ENCODE measurements at places on chromosomes 11 and 22. TPM values are rescaled to one million over a fixed set of nuclear protein-coding genes. Genes with fewer than 3 reads are reported as not detected.

GRCh38 chr11:73652856-73653559 lies 6.6 kb downstream of the PLEKHB1 start:
- no peaks in the 10 kb centered on the region for H3K4me1 ChIP-seq
- peaks cover 9% of the 10 kb centered on the region for H3K27me3 ChIP-seq
- no peak overlapping the region for H3K4me3 ChIP-seq
- H3K36me3 ChIP-seq = no peaks in the 10 kb centered on the region
- H3K27ac ChIP-seq = no peak overlapping the region

DNA sequence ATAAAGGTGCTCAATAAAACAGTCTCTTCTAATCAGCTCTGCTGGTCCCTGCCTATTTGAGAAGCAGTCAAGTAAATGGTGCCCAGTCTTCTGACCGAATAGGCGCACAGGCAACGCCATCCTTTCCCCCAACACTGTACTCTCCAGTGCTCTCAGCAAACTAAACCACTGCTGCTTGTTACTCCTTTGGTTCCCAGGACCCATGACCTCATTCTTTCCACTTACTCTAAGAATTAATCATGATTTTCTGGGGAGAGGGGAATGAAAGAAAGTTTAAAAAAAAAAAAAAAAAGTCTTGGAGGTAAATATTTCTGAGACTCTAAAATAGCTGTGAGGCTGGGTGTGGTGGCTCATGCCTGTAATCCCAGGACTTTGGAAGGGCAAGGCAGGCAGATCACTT lies 63.7 kb downstream of the SGSM3 start:
- peaks cover 27% of the 10 kb centered on the region for H3K4me1 ChIP-seq
- no peak for DNase-seq
- no peak overlapping the region for H3K4me3 ChIP-seq
- peak overlapping the region; percentile 31 for H3K27ac ChIP-seq
- peaks cover 21% of the 10 kb centered on the region for H3K36me3 ChIP-seq

DNA sequence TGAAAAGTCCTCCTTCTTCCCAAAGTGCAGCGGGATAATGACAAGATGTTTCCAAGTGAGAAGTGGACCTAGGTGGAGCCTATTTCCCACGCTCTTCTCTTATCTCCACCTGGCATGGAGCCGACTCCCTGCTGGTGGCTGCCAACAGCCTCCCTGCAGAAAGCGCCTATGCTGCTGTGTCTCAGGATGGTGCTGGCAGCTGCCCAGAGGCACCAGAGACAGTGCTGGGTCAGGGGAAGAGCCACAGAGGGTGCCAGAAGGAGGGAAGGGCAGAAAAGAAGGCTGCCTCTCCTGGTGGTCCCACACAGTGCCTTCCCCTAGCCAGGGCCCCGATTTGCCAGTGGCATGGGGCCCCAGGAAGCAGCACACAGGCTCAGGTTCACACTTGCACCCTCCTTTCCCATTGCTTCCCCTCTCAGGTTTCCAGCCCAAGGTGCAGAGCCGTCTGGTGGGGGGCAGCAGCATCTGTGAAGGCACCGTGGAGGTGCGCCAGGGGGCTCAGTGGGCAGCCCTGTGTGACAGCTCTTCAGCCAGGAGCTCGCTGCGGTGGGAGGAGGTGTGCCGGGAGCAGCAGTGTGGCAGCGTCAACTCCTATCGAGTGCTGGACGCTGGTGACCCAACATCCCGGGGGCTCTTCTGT lies 19.0 kb downstream of the CD5 start:
- H3K4me1 ChIP-seq = no peaks in the 10 kb centered on the region
- no peak overlapping the region for H3K27ac ChIP-seq
- no peaks in the 10 kb centered on the region for H3K36me3 ChIP-seq
- no peak for DNase-seq

DNA sequence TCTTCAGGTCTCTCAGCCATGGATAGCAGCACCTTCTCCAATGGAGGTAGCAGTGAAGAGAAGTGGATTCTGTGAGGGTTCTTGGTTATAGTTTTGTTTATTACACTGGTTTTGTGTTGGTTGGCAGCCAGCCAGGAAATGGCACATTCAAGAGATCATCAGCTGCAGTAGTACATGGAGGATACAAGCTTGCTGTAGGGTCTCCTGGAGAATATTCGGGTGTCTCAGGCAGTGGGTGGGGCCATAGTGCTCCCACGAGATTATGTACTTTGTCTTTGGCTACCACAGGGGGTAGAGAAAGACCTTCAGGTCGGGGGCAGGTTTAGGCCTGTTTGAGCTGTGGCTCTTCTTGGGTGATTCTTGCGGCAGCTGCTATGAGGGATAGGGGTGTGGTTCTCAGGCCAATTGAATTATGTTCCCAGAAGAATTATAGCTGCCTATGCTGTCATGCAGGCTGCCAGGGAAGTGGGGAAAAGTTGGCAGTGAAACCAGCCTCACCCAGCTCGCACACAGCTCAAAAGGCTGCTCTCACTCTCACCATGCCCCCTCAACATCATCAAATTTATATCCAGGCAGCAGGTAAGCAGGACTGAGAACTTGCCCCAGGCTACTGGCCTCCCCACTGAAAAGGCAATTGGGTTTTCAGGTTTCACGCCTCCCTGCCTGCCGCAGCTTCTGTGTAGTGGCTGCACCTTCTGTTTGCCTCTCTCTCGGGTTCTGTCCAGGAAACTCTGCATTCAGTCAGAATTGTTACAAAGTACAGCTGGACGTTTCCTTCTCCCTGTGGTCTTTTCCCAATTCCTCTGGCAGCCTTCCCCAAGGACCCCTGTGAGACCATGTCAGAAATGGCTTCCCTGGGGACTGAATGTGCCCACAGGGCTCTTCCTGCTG lies 435.5 kb downstream of the LUZP2 start:
- H3K4me3 ChIP-seq = no peak overlapping the region
- no peaks in the 10 kb centered on the region for H3K36me3 ChIP-seq
- no peak for DNase-seq
- H3K27ac ChIP-seq = no peak overlapping the region
- H3K27me3 ChIP-seq = no peaks in the 10 kb centered on the region
- peaks cover 16% of the 10 kb centered on the region for H3K4me1 ChIP-seq

- H3K27me3 ChIP-seq = no peaks in the 10 kb centered on the region
- H3K27ac ChIP-seq = no peak overlapping the region
- H3K4me3 ChIP-seq = no peak overlapping the region
- DNase-seq = peak; percentile 75
These were observed 4.9 kb downstream of the PPP1CA start for GRCh38 chr11:67396587-67397389.

DNA sequence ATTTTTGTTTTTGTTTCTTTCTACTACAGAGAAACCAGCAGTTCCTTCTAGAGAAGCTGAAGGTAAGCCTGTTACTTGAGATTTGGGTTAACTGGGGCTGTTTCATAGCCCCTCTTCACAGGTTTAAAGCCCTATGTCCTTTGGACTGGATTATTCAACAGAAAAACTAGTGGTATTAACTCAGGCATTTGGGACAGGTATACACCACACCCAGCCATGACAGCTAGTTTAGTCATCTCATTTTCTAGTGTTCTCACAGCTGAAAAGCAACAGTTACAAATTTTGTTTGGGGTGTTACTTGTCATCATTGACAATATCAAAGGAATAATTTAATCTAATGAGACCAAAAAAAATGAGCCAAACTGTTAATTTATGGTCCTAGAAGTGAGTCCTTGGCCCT lies 14.0 kb downstream of the LAYN start:
- no peak overlapping the region for H3K27ac ChIP-seq
- no peak overlapping the region for H3K4me3 ChIP-seq
- DNase-seq = no peak
- H3K27me3 ChIP-seq = no peaks in the 10 kb centered on the region
- peaks cover 27% of the 10 kb centered on the region for H3K4me1 ChIP-seq

- H3K4me1 ChIP-seq = peaks cover 3% of the 10 kb centered on the region
- no peak overlapping the region for H3K4me3 ChIP-seq
These were observed 7.5 kb downstream of the C11orf21 start for GRCh38 chr11:2293984-2294925.

- no peaks in the 10 kb centered on the region for H3K36me3 ChIP-seq
- no peak overlapping the region for H3K4me3 ChIP-seq
- DNase-seq = no peak
These were observed 252.0 kb downstream of the CTTN start for GRCh38 chr11:70650075-70650909.

The SAA1 gene
- not detected for total RNA-seq

The MAPK11 gene
- total RNA-seq = 6.4 TPM

The VSIG2 gene
- not detected for total RNA-seq

The NDUFA6 gene
- total RNA-seq = 58.5 TPM

The PLEKHA7 gene
- total RNA-seq = 14.9 TPM

The DEPDC7 gene
- total RNA-seq = 2.9 TPM

The APOL2 gene
- total RNA-seq = 59.9 TPM
